M059J (cell line): ENCODE measurements at places on chromosomes 5 and 9.
A peak's percentile ranks its signal among the peaks of the same experiment; 100 is the strongest.

DNA sequence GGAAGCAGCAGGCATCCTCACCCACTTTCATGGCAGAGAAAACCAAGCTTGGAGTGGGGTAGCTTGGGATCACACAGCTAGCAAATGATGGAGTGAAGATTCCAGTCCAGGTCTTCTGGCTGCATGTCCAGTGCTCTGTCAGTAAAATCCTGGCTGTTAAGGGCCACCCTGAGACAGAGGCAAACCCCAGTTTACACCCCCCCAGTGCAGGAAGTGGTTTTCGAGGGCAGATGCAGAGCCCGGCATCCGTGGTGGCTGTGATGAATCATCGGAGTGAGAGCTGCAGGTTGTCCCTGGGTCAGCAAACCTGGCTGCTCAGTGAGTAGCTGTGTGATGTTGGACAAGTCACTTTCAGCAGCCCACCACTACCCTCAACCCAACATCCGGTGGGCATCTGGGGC lies 115.4 kb downstream of the RGS3 start:
- peak; percentile 100 for DNase-seq

GRCh38 chr5:1959231-1959630 lies 76.5 kb upstream of the IRX4 start:
- DNase-seq: no peak

- no peak for DNase-seq
Measured at GRCh38 chr5:166505067-166505466, 1786.4 kb upstream of the WWC1 start.

- no peak for DNase-seq
Measured at GRCh38 chr9:91042024-91042423, 240.4 kb downstream of the SYK start.
